ENCODE measurements at places on chromosomes 4 and X.

- no peak for DNase-seq
Observed at GRCh38 chr4:182835006-182835740, 82.0 kb downstream of the DCTD start.

DNA sequence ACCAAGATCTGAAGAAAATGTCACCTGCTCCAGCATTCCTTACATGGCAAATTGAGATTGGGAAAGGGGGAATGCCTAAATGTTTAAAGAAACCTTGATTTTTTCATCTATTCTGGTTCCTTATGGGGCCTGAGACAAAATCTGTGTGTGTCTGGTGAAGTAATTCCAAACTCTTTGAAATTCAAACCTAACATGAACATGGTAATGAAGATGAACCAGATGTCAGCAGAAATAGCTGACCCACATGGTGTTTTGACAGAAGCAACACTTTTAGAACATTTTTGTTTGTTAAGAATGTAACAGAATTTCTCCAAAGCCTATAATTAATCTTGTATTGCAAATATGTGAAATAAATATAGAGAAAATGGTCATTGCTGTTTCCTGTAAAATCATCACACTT is 133.0 kb downstream of the PARM1 start:
- DNase-seq = no peak

DNA sequence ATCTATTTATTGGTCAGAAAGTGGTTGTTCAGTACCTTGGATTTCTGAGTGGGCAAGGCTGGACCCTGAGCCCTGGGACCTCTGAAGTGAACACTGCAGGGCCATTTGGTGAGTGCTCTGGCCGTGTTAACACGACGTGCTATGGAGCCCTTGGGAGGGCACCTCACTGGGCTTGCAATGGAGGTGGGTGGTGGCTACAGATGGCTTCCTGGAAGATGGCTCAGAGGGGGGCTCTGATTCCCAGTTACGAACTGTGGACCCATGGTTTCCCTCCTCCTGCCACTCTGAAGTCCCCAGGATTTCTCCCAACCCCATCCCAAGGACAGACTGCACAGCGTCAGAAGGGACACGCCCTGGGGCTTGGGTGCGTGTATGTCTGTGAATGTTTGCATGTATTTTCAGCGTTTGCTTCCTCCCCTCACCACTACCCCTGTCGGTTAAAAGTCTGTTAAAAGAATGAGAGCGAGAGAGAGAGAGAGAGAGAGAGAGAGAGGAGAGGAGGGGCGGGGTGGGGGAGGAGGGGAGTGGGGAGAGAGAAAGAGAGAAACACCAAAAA is 3.7 kb upstream of the RHOH start:
- no peak for DNase-seq

GRCh38 chr4:82893942-82894341 is 3.0 kb upstream of the SEC31A start:
- no peak for DNase-seq

- DNase-seq = no peak
Observed at GRCh38 chrX:30304866-30305265, 4.3 kb downstream of the NR0B1 start.

DNA sequence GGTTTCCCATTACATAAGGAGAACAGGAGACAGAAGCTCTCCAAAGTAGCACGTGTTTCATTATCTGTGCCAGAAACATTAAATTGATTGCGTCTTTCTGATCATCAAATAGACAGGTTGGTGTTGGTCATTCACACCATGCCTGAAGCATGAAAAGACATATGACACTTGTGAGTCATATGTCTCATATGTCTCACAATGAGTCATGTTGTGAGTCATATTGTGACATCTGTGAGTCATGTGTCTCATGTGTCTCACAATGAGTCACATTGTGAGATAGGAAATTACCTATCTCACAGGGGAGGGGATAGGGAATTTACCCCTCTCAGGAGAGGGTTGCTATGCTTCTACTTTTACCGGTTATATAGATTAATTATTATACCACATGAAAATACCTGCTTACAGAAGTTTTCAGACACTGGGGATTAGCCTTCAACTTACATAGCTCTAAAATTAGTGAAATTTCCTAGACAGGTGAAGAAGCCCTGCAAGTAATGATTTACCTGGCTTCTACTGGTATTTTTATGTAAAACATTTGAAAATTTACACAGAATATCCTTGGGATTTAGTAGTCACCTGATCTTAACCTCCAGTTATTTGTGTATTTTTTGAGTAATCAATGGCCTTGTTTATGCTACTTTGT is 80.8 kb downstream of the NPFFR2 start:
- no peak for DNase-seq

GRCh38 chrX:46208225-46208854 is 336.9 kb downstream of the ZNF674 start:
- no peak for DNase-seq

GRCh38 chr4:153592064-153592463 is 92.0 kb upstream of the TLR2 start:
- DNase-seq = no peak

DNA sequence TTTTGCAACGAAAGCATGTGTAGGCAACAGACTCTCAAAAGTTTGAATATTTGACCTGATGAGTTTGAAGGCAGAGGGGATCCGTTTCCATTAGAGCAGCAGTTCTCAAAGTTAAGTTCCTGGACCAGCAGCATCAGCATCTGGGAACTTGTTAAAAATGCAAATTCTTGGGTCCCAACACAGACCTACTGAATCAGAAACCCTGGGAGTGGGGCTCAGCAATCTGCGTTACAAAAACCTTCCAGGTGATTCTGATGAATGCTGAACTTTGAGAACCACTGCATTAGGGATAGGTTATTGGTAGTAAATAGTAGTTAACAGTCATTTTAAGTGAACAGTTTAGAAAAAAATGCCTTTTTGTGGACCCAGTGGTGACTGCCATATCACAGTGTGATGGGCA is 98.8 kb downstream of the PDE5A start:
- no peak for DNase-seq

DNA sequence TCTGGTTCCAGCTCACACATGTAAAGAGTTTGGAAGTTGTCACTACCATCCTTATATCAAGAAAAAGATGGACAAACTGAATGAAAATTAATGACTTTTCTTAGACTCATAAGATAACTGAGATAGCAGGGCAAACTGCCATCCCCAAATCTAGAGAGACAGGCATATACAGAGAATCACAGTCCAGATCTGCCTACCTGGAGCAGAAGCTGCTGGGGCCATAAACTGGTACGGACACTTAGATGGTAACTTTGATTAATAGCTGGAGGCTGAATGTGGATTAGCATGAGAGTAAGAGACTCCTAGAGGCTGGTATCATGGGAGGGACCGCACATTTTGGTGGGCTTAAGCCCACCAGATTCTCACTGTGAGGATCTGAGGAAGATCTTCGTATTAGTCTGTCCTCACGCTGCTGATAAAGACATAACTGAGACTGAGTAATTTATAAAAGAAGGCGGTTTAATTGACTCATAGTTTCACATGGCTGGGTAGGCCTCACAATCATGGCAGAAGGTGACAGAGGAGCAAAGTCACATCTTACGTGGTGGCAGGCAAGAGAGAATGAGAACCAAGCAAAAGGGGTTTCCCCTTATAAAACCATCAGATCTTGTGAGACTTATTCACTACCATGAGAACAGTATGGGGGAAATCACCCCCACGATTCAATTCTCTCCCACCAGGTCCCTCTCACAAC is 10.8 kb upstream of the POLA1 start:
- no peak for DNase-seq

DNA sequence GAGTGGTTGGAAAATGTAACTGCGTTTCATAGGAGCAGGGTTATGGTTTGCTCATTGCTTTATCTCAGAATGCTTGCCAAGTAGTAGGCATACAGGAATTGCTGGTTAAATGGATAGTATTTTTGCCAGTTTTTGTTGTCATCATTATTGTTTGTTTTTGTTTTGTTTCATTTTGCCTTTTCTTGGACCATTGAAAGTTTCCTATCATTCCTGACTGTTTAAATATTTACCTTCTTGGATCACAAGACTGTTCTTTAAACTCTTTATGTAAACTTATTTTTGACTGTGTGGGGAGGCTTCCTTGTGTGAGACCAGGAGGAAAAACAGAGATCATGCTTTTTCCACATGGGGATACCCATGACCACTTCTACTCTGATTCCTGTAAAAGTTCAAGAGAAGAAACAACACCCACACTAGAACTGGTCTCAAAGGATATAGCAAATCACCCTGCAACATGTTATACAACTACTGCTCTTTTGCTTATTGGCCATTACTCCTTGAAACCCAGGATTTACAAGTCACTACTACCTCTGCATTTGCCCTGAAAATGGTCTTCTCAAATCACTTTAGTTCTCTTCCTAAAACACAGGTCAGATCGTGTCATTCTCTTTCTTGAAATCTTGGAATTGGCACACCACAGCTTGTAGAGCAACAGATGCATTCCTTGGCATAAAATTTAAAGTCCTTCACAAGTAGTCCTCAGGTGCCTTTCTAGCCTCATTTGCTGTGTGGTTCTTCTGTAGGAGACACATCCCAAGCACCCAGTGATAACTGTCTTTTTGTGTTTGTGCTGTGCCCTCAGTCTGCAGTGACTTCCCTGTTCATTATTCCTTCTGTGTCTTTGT is 51.3 kb downstream of the FNIP2 start:
- no peak for DNase-seq

- DNase-seq = no peak
Observed at GRCh38 chr4:53141308-53141707, 224.6 kb downstream of the SCFD2 start.

DNA sequence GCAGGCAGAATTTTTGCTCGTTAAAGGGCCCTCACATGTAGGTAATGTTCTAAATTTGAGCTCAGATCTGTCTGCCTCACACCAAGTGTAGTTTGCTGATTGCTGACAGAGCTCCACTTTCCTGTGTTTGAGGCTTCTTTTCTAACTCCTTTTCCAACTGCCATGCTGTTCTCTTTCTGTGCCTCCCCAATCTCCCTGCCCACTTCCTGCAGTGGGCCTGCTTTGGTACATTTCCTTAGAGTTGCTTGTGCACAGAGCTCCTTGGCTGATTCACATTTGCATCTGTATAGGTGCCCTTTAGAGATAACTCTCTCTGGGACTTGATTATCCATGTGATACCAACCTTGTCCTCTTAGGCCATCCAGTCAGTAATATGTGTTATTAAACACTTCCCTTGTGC is 4.5 kb downstream of the MED28 start:
- DNase-seq = no peak

- DNase-seq = no peak
Observed at GRCh38 chr4:3267576-3268394, 18.8 kb downstream of the MSANTD1 start.

- no peak for DNase-seq
Observed at GRCh38 chrX:48700951-48701653, 4.6 kb downstream of the SUV39H1 start.

GRCh38 chrX:67780694-67781109 is 236.9 kb downstream of the AR start:
- DNase-seq = no peak

GRCh38 chrX:133745349-133745748 is 240.0 kb downstream of the GPC3 start:
- no peak for DNase-seq

- no peak for DNase-seq
Observed at GRCh38 chr4:10677796-10678497, 6.6 kb downstream of the CLNK start.

GRCh38 chrX:65406532-65406931 is 128.1 kb downstream of the LAS1L start:
- no peak for DNase-seq

DNA sequence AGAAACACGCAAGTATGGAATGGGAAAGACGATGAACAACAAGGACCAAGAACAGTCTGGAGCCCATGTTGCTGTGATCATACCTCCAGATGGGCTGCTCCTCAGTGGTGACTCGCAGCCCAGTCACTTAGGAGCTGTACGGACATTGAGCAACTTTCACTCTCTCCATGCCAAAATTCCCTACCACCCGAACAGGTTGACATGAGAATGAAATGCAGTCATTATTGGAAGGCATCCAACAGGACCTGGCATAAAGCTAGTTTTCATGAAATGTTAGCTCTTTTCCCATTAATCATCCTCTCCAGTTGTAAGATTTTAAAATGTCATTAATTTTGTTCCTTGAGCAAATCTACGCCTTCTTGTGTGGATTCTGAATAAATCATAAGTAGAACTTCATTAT is 82.7 kb upstream of the GPM6B start:
- no peak for DNase-seq

DNA sequence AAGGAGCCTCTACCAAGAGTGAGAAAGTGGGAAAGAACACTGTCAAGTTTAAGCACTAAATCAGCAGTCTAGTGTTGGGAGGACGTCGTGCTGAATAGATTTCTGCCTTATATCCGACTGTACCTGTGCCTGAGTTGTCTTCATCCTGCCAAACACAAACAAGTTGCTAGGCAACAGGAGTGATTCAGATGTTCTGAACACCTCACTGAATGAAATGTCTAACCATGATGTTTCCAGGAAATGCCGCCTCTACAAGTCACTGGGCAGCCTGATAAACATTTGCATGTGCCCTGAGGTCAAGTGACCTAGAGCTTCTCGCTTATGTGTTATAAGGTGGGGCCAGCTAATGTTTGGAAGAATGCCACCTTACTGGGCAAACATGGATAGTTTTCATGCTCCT is 37.9 kb downstream of the SGMS2 start:
- DNase-seq = no peak

DNA sequence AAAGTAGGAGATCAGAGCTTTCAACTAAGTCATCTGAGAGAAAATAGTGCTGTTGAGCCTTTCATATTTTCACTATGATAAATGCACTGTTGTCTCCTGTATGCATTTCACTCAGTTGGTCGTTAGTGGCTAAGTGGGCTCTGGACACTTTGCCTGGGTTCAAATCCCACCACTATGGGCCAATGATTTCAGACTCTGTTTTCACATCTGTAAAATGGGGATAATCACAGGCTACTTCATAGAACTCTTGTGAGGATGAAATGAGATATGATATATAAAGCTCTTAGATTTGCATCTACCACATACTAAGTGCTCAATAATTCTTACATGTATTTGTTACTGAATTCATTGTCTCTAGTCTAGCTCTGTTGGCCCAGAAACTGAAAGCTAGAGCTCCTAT is 16.8 kb downstream of the LNX1 start:
- DNase-seq = no peak

DNA sequence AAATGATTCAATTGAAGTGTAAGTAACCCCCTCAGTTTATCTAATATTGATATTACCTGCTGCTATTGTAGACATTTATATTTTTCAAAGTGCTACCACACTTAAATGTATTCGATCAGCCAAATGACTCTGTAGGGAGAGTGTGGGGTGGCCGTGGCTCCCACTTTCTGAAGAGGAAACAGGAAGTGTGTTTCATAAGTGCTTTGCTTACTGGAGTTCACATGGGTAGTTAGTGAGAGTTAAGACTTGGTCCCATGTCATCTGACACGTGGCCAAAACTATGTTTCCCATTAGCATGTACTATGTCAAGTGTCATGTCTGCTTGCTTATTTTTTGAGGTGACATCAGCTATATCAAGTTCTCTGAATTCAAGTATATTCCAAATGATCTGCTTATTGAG is 308.1 kb upstream of the GATB start:
- no peak for DNase-seq

DNA sequence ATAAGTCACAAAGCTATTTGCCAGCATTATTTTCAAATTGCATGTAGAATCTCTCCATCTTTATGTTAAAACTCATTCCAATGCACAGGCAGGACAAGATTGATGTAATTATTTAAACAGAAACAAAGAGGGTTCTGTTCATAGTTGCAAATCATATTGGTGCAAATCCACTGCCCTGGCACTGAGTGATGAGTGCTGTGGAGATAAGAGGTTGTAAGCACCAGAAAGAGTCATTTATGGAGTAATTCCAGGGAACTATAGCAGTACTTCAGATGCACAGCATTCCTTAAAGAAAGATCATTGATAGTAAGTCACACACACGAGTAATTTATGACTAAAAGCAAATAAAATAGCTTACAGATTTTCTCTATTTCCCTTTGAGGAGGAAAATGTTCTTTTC is 337.7 kb upstream of the CTSO start:
- no peak for DNase-seq

- no peak for DNase-seq
Observed at GRCh38 chr4:22500831-22501714, 14.8 kb downstream of the ADGRA3 start.
